ENCODE measurements at places on chromosomes 2 and 18.

DNA sequence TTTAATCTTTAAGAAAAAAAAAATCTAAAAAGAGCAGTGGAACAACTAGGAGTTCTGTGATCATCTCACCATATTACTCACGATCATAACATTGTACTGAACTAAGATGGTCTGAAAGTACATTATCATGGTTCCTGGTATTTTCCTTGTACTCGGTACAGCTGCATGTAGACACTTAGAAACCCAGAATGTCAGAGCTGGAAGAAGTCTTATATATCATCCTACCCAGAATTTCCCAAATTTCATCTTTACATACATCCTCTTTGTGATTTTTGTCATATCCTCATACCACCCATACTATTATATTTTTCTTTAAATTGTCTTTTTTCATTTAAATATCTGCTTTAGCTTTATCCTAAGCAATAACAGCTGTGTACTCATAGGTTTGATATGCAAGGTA, 12.4 kb upstream of the ST3GAL5 start:
- no peak for DNase-seq

DNA sequence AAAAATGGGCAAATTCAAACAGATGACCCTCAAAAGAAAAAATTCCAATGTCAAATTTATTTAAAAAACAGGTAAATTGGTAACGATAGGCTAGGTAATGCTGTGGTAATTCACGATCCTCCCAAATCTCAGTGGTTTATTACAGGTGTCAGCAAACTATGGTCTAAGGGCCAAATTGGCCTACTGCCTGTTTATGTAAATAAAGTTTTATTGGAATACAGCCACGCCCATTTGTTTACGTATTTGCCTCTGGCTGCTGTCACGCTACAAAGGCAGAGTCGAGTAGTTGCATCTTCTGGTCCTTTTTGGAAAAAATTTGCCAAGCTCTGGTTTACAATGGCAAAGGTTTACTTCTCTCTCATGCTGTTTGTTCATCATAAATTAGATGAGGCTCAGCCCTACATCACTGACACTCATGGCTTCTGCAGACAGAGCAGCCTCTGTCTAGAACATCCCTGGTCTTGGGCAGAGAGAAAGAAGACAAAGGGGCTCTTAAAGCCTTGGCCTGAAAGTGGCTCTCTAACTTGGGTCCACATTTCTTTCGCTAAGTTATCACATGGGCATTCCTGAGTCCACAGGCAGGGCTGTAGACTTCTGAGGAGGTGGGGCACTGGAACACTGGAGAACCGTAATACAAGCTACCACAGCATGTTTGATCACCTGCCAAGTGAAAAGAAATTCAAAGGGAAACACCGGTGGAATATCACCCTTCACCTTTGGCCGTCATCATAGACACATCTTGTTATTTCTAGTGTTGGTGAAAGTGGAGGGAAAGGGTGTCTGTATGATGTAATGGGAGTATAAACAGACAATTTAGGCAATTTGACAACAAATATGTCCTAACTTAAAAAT, 34.8 kb downstream of the SP110 start:
- no peak for DNase-seq

DNA sequence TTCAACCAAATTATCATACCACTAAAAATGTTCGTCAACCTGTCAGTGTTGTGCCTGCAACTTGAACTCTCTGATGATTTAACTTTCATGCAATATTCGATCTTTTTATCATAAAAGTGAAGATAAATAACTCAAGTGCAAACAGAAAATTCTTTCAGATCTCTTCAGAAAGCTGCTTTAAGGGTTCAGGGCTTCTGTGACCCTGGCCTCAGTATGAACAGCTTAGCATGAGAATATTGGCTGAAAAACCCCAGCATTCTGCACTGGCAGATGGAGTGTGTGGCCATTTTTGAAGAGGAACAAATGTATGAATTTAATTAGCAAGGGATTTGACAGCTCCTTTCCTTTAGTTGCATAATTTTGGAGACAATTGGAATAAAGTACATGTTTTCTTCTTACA, 851.4 kb upstream of the SOX11 start:
- DNase-seq = no peak

DNA sequence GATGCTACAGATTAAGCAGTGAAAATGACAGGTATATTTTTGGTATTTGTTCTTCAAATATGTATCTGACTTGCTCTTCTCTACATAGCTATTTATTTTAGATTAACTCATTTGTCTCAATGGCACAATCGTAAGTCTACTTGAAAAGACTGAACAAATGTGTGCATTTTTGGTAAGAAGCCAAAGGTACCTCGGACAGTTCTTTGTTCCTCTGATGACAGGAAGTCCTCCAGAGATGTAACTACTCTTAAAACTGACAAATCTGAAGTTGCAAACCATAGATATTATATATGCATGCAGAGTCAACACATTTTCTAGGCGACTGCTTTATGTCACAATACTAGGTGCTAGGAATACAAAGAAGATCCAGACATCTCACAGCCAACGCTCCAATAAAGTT, 36.7 kb downstream of the NDUFAF7 start:
- DNase-seq = no peak

DNA sequence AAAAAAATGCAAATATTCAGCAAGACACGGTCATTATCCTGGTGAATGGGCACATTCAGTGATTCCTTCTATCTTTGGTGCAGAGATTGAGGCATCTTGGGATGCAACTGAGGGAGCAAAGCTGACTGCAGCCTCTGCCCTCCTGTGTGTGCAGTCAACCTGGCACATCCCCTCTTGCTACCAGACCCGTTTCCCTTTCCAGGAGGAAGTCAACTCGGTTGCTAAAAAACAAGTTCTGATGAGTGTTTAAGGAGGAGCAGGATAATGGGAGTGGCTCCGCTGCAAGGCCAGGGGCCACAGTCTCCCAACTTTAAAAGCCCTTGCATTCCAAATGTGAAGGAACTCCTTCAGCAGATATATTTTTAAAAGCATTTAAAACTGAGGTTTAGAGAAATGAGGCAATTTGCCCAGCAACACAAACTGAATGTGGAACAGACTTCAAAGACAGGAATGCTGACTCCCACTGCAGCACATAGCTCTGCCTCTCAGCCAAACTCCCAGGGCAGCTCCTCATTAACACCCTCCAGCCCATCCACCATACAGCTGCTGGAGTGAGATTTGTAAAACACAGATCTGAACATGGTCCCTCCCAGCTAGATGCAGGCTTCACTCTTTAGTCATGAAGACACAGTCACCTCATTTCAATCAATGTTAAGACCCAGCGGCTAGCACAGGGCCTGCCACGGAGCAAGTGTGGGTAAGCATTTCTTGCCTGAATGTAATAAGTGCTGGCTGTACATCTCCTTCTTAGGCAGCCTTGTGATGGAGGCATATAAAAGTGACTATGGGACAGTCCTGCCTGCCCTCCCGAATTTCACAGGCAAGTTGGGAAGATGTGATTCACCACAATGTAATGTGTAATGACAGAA, 54.3 kb downstream of the VSNL1 start:
- no peak for DNase-seq

- no peak for DNase-seq
Observed at GRCh38 chr2:188085421-188085820, 206.3 kb upstream of the GULP1 start.

- no peak for DNase-seq
Observed at GRCh38 chr2:236176951-236177350, 8.8 kb upstream of the GBX2 start.

DNA sequence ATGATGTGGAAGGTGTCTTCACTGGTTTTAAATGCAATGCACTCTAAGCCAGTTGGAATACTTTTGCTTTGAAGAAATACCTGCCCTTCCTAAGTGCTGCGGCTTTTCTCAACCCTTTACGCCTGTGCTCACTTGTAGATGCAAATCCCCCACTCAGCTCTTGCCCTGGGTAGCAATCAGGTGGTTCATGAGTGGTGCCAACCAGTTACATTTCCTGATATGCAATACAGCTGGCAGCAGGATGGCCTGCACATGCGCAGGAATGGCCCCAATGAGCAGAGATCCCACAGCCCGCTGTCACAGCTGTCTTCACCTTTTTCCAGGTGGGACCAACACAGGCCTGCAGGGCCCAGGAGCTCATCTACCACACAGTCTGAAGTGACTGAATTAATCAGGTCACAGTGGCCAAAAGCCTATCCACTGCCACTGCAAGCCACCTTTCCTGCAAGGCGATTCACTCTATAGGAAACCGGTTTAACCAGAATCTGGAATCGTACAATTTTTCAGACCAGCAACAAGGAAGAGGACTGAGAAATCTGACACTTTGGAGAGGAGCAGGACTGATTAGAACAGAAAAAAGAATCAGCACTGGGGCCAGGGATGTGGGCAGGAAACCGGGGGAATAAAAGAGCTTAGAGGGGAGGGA, 247.8 kb downstream of the MYT1L start:
- DNase-seq = no peak

DNA sequence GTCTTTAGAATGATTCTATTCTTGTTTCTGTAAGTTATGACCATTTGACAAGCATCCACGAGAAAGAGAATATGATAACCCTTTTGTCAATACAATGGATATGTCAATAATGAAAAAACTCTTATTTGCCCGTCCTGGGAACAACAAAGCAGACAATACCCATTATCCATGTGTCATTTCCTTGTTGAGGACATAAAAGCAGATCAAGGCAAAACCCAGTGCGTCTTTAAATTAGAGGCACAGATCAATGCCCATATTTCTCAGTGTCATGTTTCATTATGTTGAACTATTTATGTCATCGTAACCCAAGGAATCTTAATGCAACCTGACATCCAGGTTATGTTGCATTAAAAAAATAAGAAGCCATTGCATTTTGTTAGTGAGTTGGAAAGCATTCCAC, 365.0 kb upstream of the CELF4 start:
- no peak for DNase-seq

DNA sequence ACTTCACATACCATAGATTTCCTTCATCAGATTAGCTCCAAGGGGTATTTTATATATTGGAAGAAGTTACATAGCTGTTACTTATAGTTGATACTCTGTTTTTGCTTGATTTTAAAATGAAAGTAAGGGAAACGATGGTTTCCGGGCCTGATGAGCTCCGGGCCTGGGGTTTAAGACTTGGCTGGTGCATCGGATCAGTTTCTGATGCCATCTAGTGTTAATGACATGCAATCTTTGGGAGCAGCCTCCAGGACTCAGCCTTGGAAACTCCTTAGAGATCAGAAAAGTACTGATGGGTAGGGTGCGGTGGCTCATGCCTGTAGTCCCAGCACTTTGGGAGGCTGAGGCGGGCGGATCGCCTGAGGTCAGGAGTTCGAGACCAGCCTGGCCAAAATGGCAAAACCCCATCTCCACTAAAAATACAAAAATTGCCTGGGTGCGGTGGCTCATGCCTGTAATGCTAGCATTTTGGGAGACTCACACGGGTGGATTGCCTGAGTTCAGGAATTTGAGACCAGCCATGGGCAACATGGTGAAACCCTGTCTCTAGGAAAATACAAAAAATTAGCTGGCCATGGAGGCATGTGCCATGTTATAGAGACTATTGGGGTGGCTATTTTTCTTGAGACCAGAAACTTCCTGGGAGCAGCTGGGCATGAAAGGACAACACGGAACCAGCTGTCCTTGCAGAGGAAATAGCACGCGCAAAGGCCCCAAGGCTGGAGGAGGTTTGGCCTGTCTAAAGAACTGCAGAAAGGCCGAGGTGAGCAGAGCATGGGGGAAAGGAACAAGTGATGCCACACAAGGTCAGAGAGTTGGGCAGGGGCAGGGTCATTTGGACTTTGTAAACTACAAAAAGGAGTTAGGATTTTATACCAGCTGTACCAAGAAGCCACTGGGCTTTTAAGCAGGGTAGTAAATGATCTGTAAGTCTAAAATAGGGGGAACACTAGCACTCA, 46.9 kb upstream of the CNOT11 start:
- DNase-seq = peak; percentile 14

DNA sequence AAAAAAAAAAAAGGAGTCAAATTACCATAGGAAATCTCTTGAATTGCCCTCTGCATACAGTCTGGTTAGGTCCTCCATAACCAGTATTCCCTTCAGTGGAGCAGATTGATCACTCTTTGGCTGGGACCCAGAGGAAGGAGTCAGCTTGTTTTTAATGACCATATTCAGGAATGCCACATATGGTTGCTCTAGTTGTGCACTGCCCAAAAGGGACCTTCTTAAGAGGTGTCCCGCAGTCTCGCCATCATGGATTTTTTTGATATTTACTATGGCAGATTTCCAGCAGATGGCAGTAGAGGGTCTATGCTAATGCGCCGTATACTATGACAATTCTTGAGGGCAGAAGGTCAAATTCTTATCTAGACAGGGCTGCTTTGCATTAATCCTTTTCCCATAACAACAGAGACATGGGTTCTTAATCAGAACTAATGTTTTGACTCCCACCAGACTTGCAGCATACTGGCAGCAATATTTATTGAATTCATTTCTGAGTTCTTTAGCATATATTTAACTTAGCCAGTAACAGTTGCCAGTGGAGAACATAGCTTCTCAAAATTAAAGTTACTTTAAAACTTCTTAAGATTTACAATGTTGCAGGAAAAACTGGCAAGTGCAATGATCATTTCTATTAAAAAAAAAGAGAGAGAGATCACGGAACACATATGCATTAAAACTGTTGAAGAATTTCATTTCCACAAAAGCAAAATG, 31.8 kb upstream of the INPP4A start:
- peak; percentile 72 for DNase-seq

DNA sequence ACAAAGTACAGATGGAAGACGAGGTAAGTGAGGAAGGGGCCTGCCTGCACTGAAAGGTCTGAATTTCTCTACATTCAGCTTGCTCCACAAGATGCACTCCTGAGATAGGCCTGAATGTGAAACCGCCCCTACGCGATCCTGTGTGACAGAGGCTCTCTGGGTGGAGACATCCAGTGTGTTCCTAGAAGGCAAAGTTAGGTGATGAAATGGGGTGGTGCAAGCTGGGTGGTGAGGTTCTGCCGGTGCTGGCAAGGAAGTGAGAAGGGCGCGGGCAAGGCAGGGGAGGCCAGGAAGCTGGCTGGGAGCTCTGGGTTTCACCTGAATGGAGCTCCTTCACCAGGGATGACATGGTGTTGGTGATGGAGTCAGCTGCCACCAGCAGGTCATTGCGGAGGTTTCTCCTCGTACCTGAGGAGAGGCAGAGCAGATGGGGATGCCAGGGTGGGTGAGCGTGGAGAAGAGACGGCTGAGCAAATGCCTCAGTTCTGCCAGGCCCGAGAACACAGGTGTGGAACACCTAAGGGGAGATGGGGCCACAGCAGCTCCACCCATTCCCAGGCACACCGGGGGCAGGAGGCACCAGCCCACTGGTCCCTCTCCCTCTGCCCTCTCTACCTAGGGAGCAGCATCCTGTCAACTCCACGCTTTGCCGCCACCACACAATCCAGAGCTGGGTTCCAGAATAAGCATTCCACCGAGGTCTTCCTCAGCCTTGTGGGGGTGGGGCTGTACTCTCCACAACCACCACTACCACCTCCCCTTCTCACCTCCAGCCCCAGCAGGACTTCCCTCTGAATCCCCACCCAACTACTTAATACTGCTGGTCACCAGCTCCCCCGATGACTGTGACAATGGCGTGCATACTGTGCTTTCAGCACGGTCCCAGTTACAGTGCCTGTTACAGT, 45.5 kb upstream of the DNMT3A start:
- DNase-seq = no peak

- no peak for DNase-seq
Observed at GRCh38 chr2:71507476-71507875, 54.1 kb downstream of the DYSF start.

GRCh38 chr2:147548451-147548850, 296.4 kb upstream of the ACVR2A start:
- no peak for DNase-seq
